ENCODE measurements at places on chromosomes 16 and 17.

DNA sequence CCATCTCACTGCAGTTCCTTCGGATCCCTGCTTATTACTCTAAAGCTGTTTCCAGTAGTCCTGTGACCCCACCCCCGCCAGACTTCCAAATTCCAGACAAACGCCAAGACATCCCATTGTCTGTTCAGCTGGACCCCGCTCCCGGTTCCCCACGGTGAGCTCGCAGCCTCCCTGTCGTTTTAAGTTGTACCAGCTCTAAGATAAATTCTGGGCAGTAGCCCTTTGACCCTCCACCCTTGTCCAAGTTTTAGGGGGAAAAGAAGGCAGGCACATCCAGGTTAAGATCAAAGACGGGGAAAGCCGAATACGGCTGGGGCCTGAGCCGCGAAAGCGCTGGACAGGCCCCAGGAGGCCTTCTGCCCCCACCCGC lies 589 bp downstream of the ARL6IP1 start:
- DNase-seq: peak; percentile 44

DNA sequence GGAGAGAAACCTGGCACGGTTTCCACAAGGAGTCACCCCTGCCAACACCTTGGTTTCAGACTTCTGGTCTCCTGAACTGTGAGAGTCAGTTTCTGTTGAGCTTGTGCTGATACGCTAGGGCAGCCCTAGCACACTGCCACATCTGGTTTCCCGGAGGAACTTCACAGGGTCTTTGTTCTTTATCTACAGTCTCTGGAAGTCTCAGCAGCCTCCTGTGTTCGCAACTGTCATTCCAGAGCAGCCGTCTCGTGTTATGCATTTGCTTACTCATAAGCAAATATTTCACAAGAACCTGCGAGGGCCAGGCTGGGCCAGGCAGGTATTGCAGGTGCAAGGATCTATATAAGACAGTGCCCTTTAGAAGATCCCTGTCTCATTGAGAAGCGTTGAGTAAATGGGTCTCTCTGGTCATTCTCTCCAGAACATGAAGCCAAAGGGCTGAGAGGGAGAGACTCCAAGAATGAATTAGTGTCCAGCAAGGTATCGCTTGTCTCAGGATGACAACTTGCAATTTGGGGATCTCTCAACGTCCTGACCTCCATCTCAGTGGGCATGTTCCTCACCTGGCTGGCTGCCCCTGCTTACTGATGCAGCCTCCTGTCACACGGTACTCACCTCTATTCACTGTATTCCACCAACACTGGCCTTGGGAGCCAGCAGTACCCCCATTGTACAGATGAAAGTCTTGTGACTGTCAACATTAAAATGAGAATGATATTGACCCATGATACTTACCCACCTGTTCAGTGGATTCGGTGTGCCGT lies 141.2 kb downstream of the WWOX start:
- DNase-seq: no peak

- DNase-seq: peak; percentile 88
These were observed 486.1 kb upstream of the SALL1 start for GRCh38 chr16:51636920-51637769.

- peak; percentile 77 for DNase-seq
These were observed 91.8 kb downstream of the YPEL2 start for GRCh38 chr17:59423137-59423724.

DNA sequence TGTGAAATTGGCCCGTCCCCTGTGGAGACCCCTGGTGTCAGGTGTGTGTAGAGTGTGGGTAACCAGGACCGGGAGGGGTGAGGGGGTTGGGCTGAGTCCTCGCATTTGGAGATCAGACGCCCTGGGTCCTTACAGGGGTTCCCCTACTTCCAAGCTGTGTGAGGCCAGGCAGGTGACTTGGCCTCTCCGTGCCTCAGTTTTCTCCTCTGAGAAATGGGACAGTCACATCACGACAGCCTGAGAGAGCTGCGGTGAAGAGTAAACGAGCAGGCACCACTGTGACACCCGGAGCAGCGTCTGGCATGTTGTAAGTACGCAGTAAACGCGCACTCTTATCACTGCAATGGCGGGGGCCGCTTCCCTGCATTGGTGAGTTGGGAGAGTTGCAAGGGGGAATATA lies 152.5 kb upstream of the CIBAR2 start:
- DNase-seq: no peak

Measured in ELR (cell line).